ENCODE measurements at places on chromosomes 6 and 20.

DNA sequence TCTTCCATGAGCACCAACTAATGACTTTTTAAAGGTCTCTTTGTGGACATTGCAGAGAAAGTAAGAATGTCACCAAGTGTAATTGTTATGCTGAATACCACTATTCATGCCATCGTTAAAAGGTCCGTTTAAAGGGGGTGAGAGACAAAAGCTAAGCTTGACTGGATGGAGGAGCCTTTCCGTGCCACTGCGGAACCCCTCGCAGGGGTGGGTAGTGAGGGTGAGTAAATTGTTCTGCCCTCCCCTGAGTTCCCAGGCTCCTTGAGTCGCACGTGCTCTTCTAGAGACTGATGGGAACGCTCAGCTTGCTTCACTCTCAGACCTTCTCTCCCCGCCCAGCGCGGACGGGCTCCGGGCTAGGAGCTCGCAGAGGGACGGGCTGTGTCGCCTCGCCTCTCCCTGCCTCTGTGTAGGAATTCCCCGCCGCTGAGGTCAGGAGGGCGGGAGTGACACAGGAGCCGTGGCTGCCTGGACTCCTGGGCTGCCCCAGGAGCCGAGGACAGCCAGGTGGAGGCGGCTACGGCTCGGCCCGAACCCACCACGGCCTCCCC lies 314.8 kb upstream of the QKI start:
- ATAC-seq: no peak

- peak; percentile 48 for ATAC-seq
Observed at GRCh38 chr6:106360989-106361430, 493 bp downstream of the CRYBG1 start.

GRCh38 chr6:62146954-62147853 lies 138.8 kb downstream of the KHDRBS2 start:
- ATAC-seq: no peak

DNA sequence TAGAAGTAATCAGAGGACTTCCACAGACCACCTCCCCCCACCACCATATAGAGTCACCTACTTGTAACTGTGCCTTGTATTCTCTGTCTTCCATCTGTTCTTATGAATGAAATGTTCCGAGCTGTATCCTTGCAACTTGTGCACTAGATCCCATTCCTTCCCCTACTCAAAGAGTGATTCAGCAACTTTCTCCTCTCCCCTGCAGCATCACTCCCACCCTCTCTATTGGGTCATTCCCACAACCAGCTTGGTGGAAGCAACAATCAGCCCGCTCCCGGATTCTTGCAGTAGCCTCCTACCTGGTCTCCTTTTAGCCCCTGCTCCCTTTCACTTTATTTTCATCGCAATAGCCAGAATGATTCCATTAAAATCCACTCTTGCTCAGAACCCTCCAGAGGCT lies 34.9 kb upstream of the REV3L start:
- no peak for ATAC-seq

DNA sequence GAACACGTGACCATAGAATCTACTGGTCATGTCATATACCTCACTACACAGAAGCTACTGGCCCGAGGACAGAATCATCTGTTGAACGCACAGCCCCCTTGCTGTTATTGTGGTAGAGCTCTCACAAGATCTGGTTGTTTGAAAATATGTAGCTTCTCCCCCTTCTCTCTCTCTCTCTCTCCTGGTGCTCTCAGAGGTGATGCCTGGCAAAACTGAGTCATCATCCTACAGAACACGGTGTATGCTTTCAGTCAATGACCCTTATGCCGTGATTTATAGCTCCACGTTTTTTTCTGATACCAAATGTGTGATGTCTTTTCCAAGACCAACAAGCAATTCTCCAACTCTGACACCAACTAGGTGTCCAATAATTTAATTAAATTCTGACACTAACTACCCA lies 13.0 kb upstream of the RBM24 start:
- peak; percentile 34 for ATAC-seq

GRCh38 chr6:105833959-105834947 lies 251.9 kb upstream of the PRDM1 start:
- ATAC-seq: no peak
